ENCODE measurements at places on chromosomes 5 and 9.

GRCh38 chr5:175878021-175878420, 6.6 kb downstream of the CPLX2 start:
- DNase-seq, result no peak

DNA sequence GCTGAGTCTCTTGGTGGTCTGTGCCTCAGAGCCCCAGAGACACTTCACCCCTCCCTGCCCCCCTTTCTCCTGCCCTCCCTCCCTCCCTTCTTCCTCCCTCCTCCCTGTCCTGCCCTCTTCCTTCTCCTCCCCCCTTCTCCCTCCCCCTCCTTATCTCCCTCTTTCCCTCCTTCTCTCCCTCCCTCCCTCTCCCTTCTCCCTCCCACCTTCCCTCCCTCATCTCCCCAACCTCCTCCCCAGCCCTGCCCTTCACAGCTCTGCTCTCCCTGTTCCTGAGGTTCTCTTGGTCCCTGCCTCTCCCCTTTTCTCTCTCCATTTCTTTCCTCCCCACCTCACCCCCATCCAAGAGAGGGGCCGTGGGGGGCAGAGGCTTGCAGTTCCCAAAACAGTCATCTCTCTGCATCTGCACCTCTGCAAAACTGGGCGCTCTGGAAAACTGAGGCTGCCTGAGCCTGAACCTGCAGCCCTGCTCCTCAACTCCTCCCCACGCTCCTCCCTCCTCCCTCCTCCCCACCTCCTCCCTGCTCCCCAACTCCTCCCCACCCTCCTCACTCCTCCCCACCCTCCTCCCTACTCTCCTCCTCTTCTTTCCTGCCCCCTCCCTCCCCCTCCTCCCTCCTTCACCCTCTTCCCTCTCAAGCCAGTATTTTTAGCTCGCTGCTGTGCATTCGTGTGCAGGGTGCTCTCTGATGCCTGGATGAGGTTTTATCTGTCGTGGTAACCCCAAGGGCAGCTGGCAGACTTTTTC, 219.1 kb downstream of the C9orf50 start:
- no peak for DNase-seq

DNA sequence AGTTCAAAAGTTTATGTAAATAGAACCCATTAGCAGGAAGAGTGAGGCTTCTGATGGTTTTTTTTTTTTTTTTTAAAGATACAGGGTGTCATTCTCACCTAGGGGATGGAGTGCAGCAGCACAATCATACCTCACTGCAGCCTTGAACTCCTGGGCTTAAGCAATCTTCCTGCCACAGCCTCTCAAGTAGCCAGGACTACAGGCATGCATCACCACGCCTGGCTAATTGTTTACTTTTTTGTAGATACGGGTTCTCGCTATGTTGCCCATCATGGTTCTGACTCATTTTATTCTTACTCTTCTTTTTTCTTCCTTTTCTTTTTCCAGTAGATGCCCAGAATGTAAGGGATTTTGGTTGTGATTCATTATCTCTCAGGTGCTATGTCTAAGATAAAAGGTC, 201.1 kb downstream of the NNT start:
- no peak for DNase-seq

GRCh38 chr5:144778561-144778960, 607.9 kb downstream of the KCTD16 start:
- no peak for DNase-seq

DNA sequence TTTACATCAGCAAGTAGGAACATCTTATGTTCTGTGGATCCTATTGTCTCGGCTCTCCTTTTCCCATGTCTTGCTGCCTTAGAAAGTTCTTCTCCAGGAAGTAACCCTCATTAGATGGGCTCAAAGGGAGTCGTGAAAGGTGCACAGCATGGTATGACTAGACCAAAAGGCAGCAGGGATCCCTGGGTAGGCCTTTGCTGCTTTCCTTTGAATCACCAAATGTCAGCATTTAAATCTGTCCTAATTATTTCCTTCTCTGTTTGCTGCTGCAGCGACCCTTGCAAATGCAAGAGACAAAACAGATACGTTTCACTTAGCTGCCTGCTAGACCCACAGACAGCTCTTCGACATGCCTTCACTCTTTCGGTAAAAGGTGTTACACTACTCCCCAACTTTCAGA, 218.4 kb downstream of the ACTL7B start:
- DNase-seq, result no peak

DNA sequence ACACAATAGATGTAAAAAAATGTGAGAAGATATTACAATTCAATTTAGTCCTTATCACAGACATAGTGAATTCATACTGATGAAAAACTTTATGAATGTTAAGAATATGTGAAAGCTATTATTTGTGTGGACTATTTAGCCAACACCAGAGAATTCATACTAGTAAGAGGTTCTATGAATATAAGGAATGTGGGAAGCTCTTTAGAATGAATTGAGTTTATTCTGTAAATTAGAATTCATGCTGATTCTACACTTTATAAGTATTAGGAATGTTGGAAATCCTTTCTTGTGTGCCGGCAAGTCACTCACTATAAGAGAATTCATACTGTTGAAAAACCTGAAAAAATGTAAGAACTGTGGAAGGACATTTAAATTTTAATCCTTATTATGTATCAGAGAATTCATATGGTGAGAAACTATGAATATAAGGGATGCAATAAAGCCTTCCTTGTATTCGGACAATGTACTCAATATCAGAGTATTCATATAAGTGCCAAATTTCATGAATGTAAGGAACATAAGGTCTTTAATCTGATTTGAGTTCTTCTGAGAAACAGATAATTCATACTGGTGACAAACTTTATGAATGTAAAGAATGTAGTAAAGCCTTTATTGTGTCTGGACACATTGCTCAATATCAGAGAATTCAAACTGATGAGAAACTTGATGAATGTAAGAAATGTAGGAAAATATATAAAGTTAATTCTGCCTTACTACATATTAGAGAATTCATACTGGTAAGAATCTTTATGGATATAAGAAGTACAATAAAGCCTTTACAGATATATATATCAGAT, 21.6 kb upstream of the PCDHA1 start:
- no peak for DNase-seq

- no peak for DNase-seq
Observed at GRCh38 chr5:60437308-60437707, 262.7 kb downstream of the DEPDC1B start.

DNA sequence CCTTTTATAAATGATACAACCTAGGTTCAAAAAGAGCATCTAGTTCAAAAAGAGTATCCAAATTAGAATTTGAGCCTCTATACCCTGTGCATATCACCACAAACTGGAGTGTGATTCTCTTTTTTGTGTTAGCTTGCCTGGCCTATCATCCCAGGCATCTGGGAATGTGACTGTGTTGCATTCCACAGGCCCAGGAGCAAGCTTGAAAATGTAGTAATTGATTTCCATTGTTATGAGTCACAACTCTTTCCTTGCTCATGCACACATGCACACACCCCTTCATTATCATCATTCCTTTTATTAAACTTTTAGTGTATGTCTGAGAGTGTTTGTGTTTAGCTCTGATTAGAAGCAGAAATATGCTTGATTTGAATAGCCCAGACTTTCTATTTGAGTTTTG, 75.2 kb downstream of the FCHO2 start:
- DNase-seq, result no peak
